Breast epithelium (tissue), 4 donors: ENCODE measurements at places on chromosomes 1 and 21. TPM values are rescaled to one million over a fixed set of nuclear protein-coding genes. Genes with fewer than 3 reads are reported as not detected.

The ALX3 gene
- total RNA-seq, result 0.66 TPM

The NR1I3 gene
- not detected for total RNA-seq

The PLEKHG5 gene
- total RNA-seq, result 7.0 TPM

The IGSF9 gene
- total RNA-seq, result 8.0 TPM

The HCRTR1 gene
- total RNA-seq, result not detected

The LUZP1 gene
- total RNA-seq, result 24.6 TPM

The KCNT2 gene
- total RNA-seq, result 3.7 TPM

The SERPINC1 gene
- not detected for total RNA-seq

The TAS1R3 gene
- total RNA-seq, result 0.16 TPM

The CA6 gene
- not detected for total RNA-seq

The XCL2 gene
- total RNA-seq, result not detected

The VHLL gene
- not detected for total RNA-seq

The SYPL2 gene
- 1.4 TPM for total RNA-seq

The PHF13 gene
- total RNA-seq, result 14.4 TPM

The HES2 gene
- total RNA-seq, result 3.4 TPM

The RHCE gene
- total RNA-seq, result 0.32 TPM

The MIXL1 gene
- total RNA-seq, result not detected

The ENTREP3 gene
- total RNA-seq, result 10.2 TPM

The FABP3 gene
- total RNA-seq, result 15.5 TPM

The FMO2 gene
- total RNA-seq, result 141 TPM

The OR10J1 gene
- total RNA-seq, result not detected

The FBLIM1 gene
- total RNA-seq, result 73.4 TPM

The CCDC27 gene
- total RNA-seq, result not detected

The KCNE1 gene
- total RNA-seq, result 1.6 TPM

The TNNI3K gene
- 2.5 TPM for total RNA-seq
